T-helper 17 cell (primary cell): ENCODE measurements at places on chromosomes 2 and 18. TPM values are rescaled to one million over a fixed set of nuclear protein-coding genes. Genes with fewer than 3 reads are reported as not detected.

DNA sequence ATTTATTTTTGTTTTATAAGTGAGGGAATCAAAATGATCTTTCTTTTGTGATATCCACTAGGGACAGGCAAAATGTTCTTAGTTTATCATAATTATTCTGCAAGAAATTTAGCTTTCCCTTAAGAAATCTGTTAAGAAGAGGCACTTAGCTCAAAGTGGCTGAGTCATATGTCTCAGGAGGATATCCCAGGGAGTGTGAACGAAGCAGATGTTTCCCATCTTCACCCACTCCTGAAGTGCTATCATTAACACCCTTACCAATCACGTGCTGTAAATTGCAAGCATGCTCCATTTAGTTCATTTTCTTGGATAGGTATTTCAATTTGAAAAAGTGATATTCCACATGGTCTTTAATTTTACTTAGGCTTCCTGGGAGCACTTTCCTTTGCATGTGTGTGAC is 774.3 kb upstream of the TMEFF2 start:
- DNase-seq, result no peak

- no peak for DNase-seq
Observed at GRCh38 chr2:46142546-46143428, 154.4 kb upstream of the EPAS1 start.

DNA sequence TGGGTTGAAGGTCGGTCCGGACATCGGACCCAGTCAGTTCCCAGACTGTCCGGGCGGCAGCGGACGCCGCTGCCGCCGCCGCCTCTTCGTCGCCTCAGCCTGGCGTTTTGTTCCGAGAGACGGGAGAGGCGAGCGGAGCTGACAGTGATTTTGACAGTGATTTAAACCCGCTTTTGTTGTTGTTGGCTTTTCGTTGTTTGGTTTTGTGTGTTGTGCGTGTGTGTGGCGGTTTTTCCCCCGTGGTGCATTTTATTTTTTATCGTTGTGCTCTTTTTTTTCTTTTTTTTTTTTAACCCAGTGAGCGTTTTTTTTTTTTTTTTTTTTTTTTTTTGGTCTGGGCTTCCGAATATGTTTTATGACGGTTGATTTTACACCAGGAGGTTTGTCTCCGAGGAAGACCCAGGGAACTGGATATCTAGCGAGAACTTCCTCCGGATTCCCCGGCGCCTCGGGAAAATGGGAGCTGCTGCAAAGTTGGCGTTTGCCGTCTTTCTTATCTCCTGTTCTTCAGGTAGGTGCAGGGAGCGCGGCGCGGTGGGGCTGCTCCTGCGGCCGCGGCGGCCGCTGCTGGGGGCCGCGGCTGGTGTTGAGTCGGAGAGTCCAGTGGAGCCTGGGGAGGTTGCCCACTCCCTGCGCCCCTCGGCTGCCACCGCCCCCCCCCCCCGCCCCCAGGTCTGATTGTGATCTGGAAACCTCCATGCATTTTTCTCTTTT is at the start of gene ACVR2A:
TSS of gene ACVR2A (plus strand) at position 333 of the 714 bp plus-strand sequence. CDS start at position 457, 124 bp downstream.
- peak; percentile 19 for DNase-seq

DNA sequence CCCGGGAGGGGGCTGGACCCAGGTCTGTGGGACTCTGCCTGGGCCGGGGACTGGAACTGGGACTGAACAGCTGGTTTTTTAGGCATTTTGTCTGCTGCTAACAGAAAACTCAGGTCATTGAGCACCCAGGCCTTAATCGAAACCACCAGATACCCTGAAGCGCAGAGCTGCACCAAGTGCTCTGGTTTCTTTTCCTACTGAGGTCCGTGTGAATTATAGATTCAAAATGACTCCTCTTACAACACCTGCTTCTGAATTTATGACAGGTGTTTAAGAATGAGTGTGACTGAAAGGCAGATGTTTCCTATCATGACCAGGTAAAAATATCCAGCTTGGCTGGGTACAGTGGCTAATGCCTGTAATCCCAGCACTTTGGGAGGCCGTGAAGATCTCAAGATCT is 47.8 kb downstream of the TRAPPC12 start:
- no peak for DNase-seq

DNA sequence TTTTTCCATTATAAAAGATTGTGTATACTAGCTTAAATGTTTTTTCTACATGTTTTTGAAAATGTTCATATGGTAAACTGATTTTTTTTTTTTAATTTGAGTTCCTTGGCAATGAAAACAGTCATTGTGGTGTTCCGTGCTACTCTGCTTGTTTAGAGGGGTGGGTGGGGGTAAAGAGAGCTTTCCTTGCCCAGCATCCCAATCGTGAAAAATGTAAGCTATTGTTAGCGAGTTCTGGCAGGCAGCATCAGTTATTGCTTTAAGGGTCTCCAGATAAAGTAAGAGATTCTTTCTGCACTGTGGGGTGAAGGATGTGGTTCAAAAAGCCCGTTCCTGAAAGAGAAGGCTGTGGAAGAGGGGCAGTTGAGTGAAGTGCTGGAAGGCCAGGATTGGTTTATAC is 118.4 kb downstream of the TANC1 start:
- DNase-seq, result no peak

DNA sequence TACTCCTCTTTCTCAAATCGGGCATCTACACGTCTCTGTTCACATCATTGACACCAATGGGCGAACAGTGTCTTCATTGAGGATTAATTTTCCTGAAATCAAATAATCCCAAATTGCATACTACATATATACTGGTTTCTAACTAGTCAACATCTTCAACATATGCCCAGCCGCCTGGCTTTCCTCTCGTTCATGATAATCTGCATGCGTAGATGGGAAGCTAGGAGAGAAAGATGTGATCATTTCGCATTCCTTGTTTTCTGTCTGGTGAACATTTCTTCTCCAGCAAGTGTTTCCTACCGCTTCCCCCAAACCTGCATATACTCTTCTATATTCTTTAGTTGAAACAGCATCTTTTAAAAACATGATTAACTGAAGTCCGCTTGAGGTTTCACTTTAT is 7.4 kb downstream of the TWIST2 start:
- no peak for DNase-seq

GRCh38 chr18:31606265-31606664 is 14.6 kb downstream of the TTR start:
- DNase-seq, result no peak

DNA sequence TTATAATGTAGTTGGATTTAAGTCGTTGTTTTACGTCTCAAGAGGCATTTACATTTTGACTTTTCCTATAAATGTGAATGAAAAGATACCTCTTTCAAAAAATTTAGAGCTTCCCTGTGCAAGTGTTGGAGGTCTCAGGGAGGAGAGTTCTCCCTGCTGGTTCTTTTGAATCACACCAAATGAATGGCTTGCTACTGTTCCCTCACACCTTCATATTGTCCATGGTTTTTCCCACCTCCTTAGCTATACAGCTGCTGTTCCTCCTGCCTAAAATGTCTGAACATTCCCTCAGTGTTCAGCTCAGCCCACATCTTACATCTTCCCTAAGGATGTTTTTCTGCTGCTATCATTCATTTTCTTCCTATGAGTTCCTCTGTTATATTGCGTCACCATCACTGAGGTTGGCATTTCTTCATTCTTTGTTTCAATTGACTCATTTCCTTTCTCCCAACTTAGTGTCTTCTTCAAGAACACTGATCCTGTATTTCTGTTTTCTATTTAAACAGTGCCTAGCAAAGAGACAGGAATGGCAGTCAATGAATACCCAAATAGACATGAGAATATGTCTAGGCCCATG is 46.0 kb downstream of the COX7A2L start:
- no peak for DNase-seq

DNA sequence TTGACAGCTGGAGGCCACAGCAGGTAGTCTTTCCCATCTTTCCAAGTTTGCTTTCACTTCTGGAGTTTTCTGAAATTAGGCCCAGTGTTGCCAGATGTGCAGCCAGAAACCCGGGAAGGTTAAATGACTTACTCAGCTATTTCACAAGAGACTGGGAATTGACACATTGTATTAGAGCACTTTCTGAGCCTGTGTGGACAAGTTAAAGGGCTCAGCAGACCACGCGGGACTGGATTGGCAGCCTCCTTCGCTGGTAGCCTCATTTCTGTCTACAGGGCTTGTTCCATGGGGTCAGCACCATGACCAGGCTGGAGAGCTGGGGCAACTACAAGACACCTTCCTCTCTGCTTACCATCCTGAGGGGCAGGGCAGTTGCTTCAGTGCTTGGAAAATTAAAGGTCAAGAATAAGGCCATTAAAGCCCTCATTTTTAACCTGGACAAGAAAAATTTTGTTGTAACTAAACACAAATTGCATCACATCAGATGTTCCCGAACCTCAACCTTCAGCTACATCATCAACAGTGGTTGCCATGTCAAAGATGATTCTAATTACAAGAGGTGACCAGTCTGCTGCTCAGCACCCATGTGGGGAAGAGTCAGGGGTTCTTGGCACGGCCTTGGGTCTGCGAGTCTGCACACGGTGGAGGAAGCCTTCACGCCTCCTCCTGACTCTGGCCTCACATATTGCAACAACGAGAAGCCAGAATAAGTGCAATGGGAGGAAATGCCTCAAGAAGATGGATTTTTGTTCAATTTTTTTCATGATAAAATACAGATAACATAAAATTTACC is 279.5 kb upstream of the RAB6C start:
- no peak for DNase-seq

- no peak for DNase-seq
Observed at GRCh38 chr2:177329064-177329463, 63.5 kb upstream of the AGPS start.

- no peak for DNase-seq
Observed at GRCh38 chr2:144827404-144827803, 307.5 kb upstream of the ZEB2 start.

DNA sequence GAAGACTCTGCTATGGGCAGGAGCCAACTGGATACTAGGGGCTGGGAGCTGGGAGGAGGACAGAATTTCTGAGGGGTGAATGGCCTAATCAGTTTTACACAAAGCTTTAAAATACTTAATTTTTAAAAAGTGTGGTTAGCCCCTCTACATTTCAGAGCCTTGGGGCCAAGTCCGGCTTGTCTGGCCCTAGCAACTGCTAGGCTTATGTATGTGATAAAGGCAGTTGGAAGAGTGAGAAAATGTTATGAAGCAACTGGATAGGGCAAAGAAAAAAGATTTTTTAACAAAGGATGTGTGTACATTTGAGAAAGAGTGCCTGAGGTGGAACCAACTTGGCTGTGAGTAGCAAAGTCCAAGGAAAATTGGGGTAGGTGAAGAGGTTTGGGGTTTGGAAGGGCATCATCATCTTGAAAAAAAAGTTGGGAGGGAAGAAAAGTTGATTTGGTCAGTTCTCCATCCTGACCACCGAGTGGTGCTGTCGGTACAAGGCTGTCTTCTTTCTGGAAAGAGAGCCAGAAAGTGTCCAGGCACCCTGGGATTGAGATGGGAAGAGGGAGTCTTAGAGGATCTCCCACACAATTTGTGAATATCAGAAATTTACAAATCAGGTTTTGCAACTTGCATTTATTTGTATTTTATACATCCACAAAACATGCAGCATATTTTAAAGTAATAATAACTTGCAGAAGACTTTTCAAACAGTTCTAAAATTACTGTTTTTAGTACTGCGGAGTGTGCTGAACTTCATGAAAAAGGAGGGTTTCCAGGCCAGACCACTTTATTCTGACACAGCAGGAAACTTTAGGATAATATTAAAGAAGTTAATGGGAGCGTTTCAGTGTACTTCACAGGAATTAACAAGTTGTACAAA is 10.5 kb upstream of the CDK15 start:
- no peak for DNase-seq

DNA sequence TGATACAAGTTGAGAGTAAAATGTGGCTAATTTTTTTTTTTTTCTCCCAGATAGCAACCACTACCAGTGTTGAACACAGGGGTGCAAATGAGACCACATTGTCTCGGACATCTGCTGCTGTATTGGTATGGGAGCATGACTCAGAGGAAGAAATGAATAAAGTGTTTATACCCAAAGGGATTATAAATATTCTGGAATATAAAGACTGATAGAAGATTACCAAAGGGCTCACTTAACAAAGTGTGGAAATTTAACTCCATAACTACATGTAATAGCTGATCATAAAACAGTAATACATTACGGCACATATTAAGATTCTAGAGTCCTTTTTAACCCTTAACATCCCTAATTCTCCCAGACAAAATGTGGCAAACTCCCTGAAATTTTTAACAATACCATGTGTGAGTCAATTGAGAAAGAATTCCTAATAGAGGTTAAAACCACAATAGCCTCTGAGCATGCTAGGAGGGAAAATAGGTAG is 1023.0 kb upstream of the ACVR2A start:
- DNase-seq, result no peak

DNA sequence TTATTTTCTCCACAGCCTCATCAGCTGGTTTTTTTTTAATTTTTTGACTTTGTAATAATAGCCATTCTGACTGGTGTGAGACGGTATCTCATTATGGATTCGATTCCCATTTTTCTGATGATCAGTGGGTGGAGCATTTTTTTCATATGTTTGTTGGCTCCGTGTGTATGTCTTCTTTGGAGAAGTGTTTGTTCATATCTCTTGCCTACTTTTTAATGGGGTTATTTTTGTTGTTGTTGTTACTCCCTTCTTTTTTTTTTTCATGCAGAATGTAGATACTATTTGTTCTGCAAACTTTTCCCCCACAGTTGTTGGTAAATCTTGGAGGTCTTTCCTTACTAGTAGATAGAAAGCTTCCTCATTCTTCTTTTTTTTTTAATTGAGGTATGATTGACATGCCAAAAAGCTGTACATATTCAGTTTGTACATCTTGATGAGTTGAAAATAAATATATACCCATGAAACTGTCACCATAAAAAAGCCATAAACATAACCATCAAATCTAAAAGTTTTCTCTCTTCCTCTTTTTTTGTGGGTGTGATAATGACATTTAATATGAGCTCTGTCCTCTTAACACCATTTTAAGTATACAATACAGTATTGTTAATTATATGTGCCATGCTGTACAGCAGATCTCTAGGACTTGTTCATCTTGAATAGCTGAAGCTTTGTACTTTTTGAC is 21.8 kb upstream of the NT5DC4 start:
- no peak for DNase-seq

DNA sequence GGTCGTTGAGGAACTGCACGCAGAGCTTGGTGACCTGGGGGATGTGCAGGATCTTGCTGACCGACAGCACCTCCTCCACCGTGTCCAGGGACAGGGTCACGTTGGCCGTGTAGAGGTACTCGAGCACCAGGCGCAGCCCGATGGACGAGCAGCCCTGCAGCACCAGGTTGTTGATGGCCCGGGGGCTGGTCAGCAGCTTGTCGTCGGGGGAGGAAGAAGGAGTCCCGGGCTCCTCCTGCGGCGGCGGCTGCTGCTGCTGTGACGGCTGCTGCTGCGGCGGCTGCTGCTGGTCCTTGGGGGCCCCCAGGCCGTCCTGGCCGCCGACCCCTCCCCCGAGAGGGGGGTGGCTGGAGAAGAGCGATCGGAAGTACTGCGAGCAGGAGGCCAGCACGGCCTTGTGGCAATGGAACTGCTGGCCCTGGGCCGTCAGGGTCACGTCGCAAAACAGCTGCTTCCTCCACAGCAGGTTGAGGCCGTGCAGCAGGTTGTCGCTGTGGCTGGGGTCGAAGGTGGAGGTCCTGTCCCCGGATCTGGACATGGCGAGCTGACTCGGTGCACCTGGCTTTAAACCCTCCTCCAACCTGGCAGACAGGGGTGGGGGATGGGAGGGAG is 2.7 kb downstream of the KLHL14 start:
- DNase-seq, result no peak

Gene MTA3
- 25.2 TPM for total RNA-seq

Gene KCNG2
- total RNA-seq, result not detected

Gene TMEM131
- total RNA-seq, result 43.2 TPM

Gene MAL
- total RNA-seq, result 127 TPM

Gene PLGLB1
- total RNA-seq, result 2.3 TPM

Gene PUS10
- 4.2 TPM for total RNA-seq

Gene MOCOS
- total RNA-seq, result 0.30 TPM

Gene KYNU
- 1.8 TPM for total RNA-seq

Gene ADRA2B
- total RNA-seq, result 0.85 TPM

Gene RGPD8
- 60.6 TPM for total RNA-seq
